NCI-H1436 treated with DMSO at 0.1 percent for 48 hours (cell line): ENCODE measurements at places on chromosomes 5 and 9.

- DNase-seq, result no peak
Observed at GRCh38 chr5:22842574-22842973, 10.6 kb downstream of the CDH12 start.

GRCh38 chr9:5838884-5839571, 6.1 kb upstream of the ERMP1 start:
- no peak for DNase-seq

DNA sequence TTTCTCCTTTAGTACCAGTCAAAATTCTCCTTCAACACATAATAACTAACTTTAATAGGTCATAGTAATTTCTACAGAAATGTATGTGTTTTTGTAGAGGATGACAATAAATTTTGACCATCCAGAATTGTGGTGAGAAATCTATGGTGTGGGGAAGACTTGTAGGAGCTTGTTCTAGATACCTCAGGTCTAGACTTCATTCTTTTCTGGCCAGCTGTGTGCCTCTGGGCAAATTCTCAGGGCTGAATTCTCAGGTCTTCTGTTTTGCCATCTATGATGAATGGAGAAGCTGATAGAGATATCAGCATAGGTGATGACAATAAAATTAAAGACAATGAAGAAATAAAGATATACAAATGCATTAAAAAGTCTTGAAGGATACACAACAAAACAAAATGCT, 298.6 kb upstream of the MEF2C start:
- no peak for DNase-seq

DNA sequence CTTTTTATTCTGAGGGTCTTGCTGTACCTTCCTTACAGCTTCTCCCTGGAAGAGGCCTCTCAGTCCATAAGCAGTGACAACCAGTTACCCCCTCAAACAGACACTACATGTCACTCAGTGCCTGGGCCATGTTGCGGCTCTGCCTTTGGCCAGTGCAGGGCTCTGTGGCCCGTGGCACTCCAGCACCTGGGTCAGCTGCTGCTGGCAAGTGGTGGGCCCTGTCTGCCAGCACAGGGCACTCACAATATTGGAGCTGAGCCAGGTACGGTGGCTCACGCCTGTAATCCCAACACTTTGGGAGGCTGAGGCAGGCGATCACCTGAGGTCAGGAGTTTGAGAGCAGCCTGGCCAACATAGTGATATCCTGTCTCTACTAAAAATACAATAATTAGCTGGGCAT, 24.2 kb downstream of the DAP start:
- no peak for DNase-seq

GRCh38 chr9:136928591-136928990, 15.9 kb downstream of the FBXW5 start:
- no peak for DNase-seq

GRCh38 chr9:110691002-110691549, 22.5 kb downstream of the MUSK start:
- no peak for DNase-seq

GRCh38 chr5:1094670-1095190, 17.1 kb downstream of the SLC12A7 start:
- no peak for DNase-seq
